ENCODE measurements at places on chromosomes 1 and 21.

- no peak for DNase-seq
Measured at GRCh38 chr21:44940116-44940631, 345 bp downstream of the SLX9 start.

DNA sequence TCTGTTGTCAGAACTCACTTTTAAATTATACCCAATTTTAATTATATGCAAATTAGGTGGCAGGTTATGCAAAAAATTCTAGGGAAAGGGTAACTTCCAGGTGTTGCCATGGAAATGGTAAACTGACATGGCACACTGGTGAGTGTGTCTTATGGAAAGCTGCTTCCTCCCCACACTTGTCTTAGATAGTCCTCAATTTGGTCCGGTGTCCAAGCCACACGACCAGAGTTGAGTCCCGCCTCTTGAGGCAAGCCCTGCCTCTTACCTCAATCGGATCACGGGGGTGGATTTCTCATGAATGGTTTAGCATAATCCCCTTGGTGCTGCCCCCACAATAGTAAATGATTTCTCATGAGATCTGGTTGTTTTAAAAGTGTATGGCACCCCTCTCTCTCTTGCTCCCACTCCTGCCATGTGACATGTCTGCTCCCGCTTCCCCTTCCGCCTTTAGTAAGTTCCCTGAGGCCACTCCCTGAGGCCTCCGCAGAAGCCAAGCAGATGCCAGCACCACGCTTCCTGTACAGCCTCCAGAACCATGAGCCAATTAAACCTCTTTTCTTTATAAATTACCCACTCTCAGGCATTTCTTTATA is 74.9 kb downstream of the MATN1 start:
- DNase-seq: no peak

GRCh38 chr1:109787211-109787844 is 23.6 kb upstream of the EPS8L3 start:
- no peak for DNase-seq

DNA sequence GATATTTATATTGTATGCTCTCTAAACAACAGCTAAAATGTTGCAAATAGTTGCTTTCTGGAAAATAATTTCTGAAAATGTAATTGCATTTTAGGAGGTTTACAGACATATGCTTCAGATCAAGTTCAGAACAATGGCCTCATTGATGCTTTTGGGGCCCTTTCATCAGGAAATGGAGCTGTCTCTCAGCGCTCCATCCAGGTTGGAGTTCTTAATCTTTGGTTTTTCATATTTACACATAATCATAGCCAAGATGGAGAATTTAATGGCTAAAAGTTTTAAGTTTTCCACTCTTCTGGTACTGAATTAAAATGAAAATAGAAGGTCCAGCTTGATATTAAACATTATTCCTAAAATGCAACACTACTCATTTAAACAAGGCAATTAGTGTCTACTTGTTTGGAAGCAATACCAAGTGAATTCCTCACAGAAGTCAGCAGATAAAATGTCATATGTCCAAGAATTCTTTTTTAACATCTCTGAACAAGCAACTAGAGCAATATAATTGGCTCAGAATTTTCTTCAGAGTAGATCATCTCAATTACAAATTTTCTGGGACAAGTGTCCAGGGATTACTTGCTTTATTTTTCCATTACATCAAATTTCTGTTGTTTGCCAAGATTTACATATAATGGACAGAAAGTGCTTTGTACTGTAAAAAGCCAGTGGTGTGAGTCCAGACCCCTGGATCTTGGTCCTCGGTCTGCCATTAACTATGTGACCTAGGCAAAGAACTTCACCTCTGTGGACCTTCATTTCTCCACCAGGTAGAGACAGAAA is 22.6 kb downstream of the CLCA1 start:
- DNase-seq: no peak

DNA sequence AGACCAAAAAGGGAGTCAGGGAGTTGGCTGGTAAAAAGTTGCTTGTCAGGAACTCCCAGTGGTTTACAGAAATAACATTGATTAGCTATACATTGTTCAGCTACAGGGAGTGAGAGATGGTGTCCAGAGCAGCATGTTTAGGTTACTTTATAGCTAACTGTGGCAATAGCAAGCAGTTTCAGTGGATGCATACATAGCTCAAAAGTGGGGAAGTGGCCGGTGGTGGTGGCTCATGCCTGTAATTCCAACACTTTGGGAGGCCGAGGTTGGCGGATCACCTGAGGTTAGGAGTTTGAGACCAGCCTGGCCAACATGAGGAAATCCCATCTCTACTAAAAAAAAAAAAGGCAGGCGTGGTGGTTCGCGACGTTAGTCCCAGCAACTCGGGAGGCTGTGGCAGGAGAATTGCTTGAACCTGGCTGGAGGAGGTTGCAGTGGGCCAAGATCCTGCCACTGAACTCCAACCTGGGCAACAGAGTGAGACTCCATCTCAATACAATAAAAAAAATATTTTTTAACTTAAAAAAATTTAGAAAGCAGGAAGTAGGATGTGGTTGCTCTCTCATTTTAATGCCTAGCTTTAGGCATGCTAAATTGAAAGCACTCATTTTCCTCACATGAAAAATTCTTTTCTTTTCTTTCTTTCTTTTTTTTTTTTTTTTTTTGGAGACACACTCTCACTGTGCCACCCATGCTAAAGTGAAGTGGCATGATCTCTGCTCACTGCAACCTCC is 109.7 kb downstream of the PPIAL4G start:
- DNase-seq: no peak

DNA sequence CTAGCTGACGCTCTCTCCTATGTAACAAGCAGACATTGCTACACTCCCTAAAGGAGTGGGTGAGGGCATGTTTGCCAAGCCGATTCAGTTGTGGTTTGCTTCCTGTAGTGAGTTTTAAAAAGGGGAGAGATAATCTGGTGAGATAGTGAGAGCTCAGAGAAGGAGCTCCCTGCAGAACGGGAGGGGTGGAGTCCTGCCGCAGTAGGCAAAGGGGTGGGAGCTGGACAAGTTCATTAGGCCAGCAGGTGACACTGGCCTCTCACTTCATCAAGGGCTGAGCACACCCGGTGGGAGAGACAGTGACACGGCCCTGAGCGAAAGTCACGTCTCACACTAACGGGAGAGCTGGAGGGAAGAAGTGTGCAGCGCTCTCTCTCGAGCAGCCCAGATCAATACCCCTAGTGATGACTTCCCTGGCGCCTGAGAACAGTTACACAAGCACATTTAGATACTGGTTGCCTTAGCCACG is 144.0 kb upstream of the CD34 start:
- DNase-seq: no peak

- DNase-seq: no peak
Measured at GRCh38 chr1:17682400-17682799, 72.7 kb upstream of the ACTL8 start.

- DNase-seq: no peak
Measured at GRCh38 chr1:155884031-155884960, 24.9 kb downstream of the SYT11 start.

GRCh38 chr1:240099748-240100147 is 8.1 kb downstream of the FMN2 start:
- no peak for DNase-seq

- no peak for DNase-seq
Measured at GRCh38 chr1:40004857-40005256, 35.7 kb upstream of the CAP1 start.

DNA sequence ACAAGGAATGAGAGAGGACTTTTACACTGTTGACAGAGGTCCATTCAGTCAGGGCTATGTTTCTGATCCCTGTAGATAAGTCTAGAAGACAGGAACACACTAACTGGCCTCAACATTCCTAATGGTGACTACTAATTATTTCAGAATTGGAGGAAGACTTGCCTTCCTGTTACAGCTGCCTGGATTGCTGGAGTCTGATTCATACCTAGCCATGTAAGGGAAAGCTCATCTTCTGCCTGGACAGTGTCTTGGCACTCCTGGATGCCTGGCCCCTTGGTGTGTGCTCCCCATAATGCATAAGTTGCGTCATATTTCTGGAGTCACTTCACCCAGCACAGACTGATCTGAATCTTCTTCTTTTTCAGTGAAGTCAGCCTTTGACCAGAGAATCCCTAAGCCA is 326.0 kb upstream of the RUNX1 start:
- no peak for DNase-seq

GRCh38 chr1:14627608-14628489 is 29.4 kb downstream of the KAZN start:
- no peak for DNase-seq

DNA sequence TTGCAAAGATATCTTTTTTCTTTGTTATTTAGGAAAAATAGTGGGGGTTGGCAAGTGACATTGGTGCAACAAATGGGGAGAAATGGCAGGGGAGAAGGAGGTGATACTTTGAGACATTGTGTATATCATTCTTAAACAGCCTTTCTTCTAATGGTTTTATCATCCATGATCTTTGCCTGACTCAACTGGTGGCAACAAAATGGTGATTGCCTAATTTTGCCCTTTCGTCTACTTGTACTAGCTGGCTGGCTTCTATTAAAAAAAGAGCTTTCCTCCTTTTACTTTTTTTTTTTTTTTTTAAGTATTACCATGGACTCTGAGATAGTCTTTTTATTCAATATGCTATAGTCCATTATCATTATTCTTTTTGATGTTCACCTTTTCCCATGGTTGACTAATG is 27.7 kb downstream of the DESI2 start:
- no peak for DNase-seq

GRCh38 chr1:57116871-57117270 is 151.1 kb upstream of the C8B start:
- no peak for DNase-seq

DNA sequence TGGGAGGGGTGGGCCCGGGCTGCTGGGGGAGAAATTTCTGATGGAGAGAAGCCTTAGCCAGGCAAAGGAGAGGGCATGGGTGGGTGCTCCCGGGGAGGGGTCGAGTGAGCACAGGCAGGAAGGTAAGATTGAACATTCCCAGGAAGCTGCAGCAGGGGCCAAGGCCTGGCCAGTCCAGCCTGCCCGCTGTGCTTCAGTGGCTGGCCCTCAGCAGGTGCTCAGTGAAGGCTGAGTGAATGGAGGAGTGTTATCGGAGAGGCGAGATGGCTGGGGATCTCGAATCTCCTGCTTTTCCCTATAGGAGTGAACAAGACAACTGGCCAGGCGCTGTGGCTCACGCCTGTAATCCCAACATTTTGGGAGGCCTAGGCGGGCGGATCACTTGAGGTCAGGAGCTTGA is 20.9 kb downstream of the SPSB1 start:
- no peak for DNase-seq

DNA sequence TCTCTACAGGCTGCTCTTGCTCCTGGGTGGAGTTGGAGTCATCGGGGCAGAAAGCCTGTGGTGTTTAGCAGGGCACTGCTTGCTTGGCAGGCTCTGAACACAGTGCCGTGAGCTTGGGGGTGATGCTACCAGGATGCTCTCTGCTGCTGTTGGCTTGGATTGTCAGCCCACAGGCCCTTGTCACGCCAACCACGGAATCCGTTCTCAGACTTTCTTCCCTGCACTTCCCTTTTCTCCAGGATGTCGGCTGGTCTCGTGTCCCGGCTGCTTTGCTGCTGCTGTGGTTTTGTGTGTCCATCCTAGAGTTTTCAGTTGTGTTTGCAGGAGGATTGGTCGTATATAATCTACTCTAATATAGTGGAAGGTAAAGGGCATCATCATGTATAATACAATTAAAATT is 44.4 kb upstream of the TTC34 start:
- DNase-seq: no peak

GRCh38 chr1:173682184-173682583 is 12.5 kb upstream of the ANKRD45 start:
- DNase-seq: no peak

DNA sequence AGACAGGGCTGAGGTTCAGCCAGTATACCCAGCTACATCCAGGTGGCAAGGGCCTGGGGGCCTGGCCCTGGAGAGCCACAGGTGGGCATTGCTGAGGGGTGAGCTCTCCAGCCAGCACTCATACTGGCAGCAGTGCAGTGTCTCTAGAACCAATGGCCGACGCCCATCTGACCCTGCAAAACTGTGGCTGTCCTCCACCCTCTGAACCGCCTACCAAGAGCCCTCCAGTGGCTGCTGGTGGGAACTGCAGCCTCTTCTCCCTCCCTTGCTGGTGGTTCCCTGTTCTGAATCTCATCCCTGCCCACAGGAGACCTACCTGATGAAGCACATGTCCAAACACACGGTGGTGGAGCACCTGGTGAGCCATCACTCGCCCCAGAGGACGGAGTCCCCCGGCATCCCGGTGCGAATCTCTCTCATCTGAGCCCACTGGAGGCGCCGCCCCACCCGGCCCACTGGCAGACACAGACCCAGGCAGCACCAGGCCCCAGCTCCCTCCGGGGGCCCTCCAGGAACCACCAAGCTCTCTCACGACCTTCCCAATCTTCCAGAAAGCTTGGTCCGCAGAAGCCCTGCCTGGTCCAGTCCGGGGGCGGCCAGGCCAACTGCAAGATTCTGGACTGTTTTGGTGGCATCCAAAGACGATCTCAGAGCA is 22.1 kb downstream of the A3GALT2 start:
- peak; percentile 55 for DNase-seq

GRCh38 chr1:208074353-208074752 is 163.4 kb upstream of the CD34 start:
- DNase-seq: no peak

DNA sequence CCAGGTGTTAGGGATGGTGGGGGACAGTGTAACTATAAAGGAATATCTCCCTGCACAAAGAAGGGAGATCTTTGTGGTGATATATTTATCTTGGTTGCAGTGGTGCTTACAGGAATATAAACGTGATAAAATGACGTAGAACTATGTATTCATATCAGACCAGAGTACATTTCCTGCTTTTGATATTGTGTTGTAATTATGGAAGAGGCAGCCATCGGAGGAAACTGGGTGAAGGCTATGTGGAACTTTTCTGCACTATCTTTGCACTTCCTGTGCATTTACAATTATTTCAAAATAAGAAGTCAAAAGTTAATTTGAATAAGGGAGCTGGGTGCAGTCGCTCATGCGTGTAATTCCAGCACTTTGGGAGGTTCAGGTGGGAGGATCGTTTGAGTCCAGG is 37.6 kb downstream of the NDUFS5 start:
- no peak for DNase-seq

GRCh38 chr1:27668808-27669723 is 2.9 kb downstream of the IFI6 start:
- DNase-seq: peak; percentile 46

GRCh38 chr1:173663159-173663558 is 6.5 kb downstream of the ANKRD45 start:
- DNase-seq: no peak

DNA sequence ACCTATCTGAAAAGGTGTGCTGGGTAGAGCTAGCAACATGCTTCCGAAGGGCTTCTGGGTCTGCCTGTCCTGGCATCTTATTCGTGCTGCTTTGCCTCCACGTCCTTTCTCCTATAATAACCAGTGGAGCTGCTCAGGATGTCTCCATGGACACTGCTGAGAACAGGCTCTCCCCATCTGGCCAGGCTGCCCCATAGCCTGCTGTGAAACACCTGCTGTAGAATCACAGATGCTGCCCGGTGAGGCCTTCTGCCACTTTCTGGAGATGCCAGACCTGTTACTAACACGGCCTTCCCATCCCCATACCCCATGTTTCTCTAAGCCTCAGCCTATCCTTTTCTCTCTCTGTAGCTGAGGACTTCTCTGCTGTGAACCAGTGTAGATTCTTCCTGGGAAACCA is 120.5 kb downstream of the IER5 start:
- DNase-seq: no peak

DNA sequence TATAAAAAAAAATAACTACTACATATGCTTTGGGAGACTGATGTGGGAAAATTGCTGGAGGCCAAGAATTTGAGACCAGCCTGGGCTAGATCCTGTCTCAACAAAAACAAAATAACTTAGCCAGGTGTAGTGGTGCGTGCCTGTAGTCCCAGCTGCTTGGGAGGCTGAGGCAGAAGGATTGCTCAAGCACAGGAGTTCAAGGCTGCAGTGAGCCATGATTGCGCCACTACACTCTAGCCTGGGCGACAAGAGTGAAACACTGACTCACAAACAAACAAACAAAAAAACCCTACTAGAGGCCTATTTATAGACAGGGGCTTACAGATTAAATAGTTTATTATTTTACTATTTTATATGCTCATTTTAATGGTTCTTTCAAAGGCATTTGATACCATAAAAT is 80.0 kb downstream of the LHX4 start:
- peak; percentile 66 for DNase-seq
